MV-4-11 (cell line): ENCODE measurements at places on chromosomes 2 and 18.

DNA sequence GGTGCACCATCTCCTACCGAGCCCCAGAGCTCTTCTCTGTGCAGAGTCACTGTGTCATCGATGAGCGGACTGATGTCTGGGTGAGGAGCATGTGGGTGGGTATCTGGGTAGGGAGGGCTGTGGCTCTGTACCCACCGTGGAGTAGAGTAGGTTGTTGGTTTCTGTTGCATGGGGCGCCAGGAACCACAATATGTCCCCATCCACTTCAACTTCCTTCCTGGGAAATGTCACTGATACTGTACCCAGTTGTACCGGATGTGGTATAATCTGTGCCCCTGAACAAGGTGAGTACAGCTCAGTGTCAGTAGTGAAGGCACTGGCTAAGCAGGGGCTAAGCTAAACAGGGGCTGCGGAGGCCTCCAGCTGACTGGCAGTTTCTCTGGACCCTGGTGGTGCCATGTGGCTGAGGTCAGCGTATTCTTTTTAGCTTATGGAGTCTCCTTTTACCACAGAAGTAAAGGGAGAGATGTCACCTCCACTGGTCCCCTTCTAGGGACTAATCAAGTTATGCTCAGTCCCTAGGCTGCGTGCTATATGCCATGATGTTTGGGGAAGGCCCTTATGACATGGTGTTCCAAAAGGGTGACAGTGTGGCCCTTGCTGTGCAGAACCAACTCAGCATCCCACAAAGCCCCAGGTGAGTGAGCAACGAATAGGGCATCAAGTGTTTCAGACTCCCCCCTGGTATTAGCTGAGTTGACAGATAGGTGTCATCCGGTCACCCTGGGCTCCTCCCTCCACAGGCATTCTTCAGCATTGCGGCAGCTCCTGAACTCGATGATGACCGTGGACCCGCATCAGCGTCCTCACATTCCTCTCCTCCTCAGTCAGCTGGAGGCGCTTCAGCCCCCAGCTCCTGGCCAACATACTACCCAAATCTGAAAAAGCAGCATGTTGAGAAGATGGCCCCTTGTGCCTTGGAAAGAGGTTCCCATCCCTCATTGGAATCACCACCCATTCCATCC lies 2.7 kb downstream of the STK16 start:
- peak; percentile 44 for DNase-seq

DNA sequence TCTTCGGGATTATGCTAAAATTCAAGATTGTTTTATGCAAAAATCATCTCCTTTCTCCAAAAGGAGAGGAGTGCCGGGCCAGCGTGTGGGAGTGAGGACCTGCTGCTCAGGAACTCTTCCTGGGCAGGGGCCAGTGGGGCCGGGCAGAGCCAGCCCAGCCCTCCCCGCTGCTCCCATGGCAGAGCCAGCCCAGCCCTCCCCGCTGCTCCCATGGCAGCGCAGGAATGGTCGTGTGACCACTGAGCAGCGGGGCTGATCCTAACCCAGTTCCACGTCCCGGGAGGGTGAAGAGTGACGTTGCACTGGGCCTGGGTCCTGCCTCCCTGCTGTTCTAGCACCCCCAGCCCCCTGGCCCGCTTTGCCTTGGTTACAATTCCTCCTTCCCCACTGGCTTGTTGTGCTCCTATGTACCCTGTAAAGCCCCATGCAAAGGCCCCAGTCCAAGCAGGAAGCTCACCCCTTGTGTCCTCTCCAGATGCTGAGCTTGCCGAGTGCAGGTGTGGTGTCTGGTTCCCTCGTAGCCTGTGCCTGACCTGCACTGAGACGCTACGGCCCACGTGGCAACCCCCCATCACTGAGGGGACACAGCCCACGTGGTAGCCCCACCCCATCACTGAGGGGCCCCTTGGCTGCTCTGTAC lies 11.4 kb upstream of the NEU4 start:
- DNase-seq = no peak

DNA sequence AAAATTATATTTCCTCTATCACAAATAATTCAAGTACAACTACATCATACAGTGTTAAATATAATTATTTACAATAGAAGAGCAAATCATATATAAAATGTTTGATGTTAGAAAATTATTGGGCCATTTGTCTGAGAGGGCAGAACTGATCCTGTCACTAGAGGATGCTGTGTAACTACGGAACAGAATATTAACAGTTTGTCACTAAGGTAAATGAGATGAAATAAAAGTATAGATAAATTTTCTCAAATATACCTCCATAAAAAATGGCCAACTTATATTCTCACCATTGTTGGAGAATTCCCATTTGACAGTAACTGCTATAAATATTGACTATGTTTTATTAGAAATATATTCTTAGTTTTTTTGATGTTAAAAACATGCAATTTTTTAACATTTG lies 1067.4 kb upstream of the DDX18 start:
- no peak for DNase-seq

GRCh38 chr2:42171396-42171980 lies 2.3 kb downstream of the EML4 start:
- DNase-seq = peak; percentile 19

DNA sequence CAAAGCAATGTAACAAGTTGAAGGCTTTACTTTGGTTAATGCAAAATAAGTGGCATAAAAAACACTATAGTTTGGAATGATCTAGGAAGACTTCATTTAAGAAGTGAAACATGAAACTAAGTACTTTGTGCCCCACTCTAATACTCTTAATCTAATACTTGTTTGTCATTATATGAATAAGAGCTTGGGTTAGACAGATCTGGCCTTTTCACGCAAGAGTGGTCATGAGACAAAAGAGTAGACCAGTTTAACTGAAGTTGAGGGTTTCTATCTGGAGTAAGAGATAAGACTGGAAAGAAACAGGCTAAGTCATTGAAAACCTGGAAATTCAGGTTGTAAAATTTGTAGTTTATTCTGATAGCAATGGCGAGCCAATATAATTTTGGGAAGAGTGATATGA lies 2.8 kb downstream of the SLC30A6 start:
- no peak for DNase-seq

DNA sequence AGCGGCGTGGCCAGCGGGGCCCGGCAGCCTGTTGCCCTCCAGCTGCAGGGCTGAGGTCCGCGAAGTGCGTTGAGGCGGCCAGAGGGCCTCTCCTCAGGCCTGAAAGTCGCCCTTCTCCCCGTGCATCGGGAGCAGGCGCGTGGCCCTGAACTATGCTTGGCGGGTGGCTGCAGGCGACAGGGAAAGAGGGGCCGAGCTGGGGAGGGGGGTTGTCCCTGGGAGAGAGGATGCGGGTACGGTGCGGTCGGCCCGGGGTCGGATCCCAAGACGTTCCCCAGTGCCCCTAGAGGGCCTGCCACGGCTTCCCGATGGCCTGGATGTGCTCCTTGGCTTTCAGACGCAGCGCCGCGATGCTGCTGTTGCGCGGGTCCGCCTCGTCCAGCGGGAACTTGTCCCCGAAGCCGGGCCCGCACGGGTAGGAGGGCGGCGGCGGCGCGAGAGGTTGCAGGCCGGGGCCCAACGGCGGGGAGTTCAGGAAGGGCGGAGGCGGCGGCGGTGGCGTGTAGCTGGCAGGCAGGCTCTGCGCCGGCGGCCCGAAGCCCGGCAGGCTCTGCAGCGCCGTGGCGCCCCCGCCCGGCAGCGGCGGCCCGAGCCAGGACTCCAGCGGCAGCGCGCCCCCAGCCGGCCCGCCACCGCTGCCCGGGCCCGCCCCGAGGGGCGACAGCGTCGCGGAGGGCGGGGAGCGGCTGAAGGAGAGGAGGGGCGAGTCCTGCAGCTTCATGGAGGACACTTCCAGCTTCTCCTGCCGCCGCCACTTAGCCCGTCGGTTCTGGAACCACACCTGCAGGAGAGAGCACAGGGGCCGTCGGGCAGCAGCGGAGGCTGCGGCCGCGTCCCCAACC lies 4.3 kb downstream of the RAX start:
- DNase-seq = no peak

DNA sequence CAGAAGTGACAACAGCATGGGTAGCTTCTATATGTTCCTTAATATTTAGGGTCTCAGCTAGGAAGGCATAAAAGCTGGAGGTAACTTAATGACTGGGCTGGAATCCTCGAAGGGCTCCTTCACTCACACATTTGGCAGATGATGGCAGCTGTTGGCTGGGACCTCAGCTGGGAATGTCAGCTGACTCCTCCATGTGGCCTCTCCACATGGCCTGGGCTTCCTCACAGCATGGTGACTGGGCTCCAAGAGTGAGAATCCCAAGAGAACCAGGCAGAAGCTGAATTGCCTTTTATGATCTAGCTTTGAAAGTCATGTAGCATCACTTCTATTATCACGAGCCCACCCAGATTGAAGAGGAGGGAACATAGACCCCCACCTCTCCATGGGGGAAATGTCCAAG lies 54.9 kb downstream of the TET3 start:
- DNase-seq = no peak

DNA sequence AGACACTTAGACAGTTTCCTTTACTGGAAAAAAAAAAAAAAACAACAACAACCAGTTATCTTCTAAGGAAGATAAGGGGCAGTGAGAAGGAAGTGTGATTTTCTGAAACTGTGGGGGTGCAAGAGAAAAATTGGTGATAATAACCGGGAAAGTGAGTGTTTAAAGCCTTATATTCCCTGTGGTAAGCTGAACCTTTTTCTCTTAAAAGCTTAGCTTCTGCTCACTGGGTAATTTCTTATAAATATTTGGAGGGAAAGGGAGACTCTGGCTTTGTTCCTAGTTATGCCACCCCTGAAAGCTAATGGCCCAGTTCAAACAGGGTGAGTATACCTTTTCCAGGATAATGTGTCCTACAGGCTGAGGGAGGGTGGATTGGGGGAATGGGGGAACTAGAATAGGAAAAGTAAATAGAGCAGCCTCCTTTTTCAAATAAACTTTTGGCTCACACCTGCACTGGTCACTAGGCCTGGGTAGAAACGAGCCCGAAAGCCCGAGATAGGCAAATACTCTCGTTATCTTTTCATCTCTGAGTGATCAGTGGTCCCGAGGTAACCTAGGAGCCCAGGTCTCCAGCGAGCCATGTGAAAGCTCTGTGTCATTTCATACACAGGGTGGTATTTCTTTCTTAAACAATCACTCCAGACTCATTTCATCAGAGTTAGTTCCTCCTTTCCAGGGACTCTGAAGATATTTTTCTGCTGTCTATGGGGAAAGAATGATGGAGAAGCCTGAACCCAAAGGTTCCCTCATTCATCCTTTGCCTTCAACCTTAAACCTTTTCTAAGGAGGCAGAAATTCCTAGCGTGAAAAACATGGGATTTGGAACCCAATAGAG lies 15.5 kb upstream of the SRBD1 start:
- peak; percentile 15 for DNase-seq

DNA sequence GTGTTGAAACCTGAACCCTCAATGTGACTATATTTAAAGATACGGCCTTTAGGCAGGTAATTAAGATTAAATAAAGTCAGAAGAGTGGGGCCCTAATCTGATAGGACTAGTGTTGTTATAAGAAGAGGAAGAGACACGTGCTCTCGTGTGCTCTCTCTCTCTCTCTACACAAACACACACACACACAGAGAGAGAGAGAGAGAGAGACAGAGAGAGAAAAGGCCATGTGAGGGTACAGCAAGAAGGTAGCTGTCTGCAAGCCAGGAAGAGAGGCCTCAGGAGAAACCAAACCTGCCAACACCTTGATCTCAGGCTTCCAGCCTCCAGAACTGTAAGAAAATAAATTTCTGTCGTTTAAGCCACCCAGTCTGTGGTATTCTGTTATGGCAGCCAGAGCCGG lies 106.7 kb downstream of the FTCDNL1 start:
- no peak for DNase-seq

DNA sequence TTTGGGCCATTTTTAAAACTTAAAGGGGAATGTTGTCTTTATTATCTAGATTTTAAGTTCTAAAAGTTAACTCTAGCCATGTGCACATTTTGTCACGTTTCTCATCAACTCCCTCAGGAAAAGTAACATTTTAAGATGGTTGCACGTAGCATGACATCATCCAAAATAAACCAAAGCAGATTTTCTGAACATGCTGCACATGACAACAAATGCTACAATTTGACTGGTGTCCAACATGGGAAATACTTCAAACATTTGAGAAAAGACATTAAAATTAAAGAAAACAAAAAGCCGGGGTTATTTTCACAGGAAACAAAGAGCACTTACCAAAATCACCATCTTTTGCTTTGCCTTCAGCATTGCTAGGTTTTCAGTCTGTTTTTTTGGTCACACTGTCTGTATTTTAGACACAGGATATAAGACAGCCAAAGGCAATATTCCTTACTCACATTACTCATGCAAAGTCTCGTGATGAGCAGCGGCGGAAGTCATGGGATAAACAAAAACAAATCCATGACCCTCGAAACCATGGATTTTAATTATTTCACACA lies 51.3 kb upstream of the RND3 start:
- DNase-seq = no peak

DNA sequence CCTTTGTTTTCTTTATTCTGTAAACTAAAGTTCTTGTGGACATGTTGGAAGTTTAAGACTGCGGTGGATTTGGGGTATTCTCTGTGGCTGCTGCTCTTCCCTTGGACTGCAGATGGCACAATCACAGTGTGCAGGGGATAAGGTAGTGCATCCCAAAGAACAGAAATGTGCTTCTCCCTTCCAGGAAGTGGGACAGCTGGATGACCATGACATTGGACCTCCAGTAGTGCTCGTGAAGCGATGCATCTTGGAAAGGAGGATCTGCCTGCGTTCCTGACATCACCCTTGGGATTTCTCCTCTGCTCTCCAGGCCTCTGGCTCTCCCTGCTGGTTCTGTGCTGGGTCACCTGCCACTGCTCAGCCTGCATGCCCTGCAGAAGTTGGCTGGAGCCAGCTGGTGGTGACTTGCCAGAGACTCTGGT lies 109.9 kb downstream of the SLC4A3 start:
- DNase-seq = no peak

GRCh38 chr18:47898696-47899095 lies 31.8 kb downstream of the SMAD2 start:
- DNase-seq = no peak

DNA sequence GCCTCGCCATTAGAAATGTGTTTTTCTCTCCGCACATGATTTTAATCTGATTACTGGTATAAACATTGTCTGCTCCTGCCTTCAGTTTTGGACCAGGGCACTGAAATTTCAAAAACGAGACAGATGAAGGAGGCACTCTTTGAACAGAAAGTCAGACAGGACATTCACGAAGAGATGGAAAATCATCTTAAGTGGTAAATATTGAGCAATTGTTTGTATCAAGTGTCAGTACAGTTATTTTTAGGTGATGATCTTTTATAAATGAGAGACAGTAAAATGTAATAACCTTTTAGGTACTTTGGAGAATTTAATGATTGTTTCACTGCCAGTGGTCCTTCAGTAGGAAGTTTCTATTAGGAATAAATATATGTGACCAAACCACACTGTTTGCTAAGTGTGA lies 60.8 kb downstream of the CFAP221 start:
- DNase-seq = no peak
